ENCODE measurements at places on chromosomes 16 and 17. TPM values are rescaled to one million over a fixed set of nuclear protein-coding genes. Genes with fewer than 3 reads are reported as not detected.

DNA sequence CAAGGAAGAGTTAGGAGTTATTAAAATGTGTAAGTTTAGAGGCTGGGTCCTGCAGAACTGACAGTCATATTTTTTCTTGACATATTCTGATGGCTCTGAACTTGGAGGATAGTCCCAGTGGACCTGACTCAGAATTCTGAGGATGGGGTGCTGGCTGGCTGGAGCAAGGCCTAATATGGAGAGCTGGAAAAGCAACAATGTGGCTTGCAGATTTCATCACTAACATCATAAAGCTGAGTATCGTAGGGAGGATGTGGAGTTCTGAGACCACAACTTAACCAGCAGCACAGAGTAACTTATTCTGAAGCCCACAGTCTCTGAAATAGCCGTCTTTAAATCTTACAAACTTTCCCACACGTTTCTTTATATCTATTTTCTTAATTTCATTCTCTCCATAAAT lies 2.3 kb downstream of the KRTAP1-5 start:
- no peak for DNase-seq

DNA sequence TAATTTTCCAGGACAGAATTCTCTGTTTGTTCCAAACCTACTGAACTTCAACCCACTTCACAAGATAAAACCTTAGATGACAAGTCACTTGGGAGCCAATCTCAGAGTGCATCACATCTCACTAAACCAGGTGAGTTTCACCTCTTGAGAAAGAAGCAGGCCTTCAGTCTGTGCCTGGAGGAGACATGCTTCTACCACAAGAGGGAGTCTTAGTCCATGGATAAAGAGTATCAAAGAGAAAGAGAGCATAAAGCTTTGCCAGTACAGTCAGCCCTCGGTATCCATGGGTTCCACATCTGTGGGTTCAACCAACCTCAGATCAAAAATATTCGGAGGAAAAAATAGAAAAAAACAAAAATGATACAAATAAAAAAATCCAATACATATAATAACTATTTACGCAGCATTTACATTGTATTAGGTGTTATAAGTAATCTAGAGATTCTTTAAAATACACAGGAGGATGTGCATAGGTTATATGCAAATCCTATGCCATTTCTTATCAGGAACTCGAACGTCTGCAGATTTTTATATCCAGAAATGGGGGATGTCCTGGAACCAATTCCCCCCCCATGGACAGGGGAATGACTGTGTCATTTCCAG lies 37.7 kb downstream of the DUSP14 start:
- no peak for DNase-seq

GRCh38 chr16:3656491-3657468 lies 2.3 kb downstream of the DNASE1 start:
- no peak for DNase-seq

- no peak for DNase-seq
These were observed 22.2 kb downstream of the GGA3 start for GRCh38 chr17:75239214-75239613.

GRCh38 chr16:82079892-82080291 lies 44.8 kb downstream of the HSD17B2 start:
- no peak for DNase-seq

- no peak for DNase-seq
These were observed 89.3 kb downstream of the VMP1 start for GRCh38 chr17:59796785-59797205.

DNA sequence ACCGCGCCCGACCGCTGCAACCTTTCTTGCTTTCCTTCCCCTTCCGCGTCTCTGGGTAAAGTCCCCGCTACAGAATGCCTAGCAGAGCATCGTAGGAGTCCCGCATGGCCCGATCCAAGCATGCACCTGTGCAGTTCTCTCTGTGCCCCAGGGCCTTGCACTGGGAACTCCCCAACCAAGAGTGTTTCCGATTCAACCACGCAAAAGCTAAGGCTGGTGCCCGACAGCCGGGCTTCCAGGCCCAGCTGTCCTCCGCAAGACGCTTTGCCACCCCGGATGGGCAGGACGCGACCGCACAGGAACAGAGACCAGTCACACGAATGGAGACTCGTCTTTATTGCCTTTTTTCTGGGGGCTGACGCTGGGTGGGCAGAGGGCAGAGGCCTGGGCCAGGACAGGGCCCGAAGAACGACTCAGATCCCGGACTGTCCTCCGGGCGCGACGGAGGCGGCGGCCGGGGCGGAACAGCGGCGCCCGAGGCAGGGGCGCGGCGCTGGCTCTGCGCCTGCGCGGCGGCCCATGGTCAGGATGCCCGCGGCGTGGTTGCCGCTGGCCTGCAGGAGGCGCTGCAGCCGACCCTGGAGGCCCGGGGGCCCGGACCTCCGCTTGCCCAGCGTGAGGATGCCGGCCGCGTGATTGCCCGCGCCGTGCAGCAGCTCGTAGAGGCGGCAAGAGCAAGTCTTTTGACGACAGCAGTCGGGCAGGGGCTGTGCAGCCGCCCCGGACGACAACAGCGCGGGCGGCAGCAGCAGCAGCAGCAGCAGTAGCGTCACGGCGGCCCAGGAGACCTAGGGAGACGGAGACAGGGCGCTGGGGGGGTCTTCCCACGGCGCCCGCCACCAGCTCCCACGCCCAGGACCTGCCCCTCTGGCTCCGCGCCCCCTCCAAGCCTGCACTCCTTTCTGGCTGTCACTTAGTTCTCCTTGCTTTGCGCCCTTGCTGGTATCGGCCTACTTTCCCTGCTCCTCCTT lies 1.2 kb downstream of the HCRT start:
- peak; percentile 73 for DNase-seq

- DNase-seq: no peak
These were observed 14.9 kb downstream of the NAGPA start for GRCh38 chr16:5018793-5019192.

GRCh38 chr16:82082543-82083244 lies 47.6 kb downstream of the HSD17B2 start:
- DNase-seq: no peak

GRCh38 chr17:49851387-49852291 lies 3.8 kb upstream of the TAC4 start:
- peak; percentile 62 for DNase-seq

- DNase-seq: no peak
These were observed 4.3 kb upstream of the CCL22 start for GRCh38 chr16:57354311-57354710.

- DNase-seq: no peak
These were observed 23.5 kb upstream of the SIAH1 start for GRCh38 chr16:48408688-48409087.

DNA sequence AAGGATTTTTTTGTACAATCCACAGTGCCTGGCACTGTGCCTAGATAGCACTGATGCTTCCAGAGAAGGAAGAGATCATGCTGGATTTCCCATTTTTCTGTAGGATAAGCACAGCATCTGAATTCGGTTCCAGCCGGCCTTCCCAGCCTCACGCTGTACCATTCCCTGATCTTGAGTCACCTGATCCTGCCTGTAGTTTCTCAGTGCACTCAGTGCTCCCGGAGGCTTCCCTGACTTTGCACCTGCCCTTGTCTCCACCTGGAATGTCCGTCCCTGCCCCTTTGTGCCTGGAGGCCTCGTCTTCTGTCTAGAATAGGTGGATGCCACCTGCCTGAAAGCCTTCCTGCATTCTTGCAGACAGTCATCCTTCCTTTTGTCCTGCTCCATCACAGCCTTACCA lies 179.9 kb downstream of the CCDC182 start:
- no peak for DNase-seq

GRCh38 chr16:82750068-82750467 lies 123.3 kb downstream of the CDH13 start:
- DNase-seq: no peak

DNA sequence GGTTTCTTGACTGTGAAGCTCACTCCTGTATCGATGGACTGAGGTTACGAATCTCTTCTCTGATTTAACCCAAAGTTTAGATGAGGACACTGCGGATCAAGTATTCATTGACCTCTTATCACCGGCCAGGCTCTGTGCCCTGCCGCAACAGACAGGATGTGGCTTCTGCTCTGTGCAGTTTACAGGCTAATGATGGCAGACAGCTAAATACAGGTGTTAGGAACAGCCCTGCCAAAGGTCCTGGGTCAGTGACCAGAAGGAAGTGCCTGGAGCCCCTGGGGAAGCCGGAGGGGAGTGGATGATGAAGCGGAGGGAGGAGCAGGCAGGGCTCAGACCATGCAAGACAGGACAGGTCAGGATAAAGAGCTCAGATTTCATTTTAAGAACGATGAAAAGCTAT lies 44.4 kb downstream of the HAPSTR1 start:
- DNase-seq: no peak

Gene HS3ST2
- 45.7 TPM for total RNA-seq

Gene ADAD2
- 1.5 TPM for total RNA-seq

Gene PRSS33
- total RNA-seq: not detected
